Activated naive CD4-positive, alpha-beta T cell treated with anti-CD3 and anti-CD28 coated beads for 36 hours (primary cell): ENCODE measurements at places on chromosomes 11 and 22. TPM values are rescaled to one million over a fixed set of nuclear protein-coding genes. Genes with fewer than 3 reads are reported as not detected.

Gene ST14
- not detected for total RNA-seq

Gene CRYBA4
- total RNA-seq = not detected

Gene PTPRCAP
- 62.4 TPM for total RNA-seq

Gene IFITM1
- total RNA-seq = 378 TPM

DNA sequence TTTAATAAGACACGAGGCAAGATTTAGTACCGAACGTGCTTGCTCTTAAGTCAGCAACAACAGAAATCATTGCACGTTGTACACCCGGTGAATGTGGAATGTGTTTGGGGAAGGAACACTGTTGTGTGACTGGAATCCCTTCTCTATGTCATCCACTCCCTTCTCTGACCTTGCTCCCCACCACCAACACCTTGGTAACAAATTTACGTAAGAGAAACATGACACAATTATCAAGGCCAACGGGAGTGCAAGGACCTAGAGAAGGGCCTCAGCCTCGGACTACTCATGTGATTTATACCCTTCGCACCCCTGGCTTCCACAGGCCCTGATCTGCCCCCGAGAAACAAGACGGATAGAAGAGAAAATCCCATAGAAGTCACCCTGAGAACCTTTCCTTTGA is 236.2 kb downstream of the LARGE1 start:
- no peak for DNase-seq
